ENCODE measurements at places on chromosomes 6 and 20.

GRCh38 chr6:71460933-71461332 lies 172.3 kb downstream of the OGFRL1 start:
- DNase-seq: no peak

- DNase-seq: peak; percentile 9
Observed at GRCh38 chr6:30100585-30101443, 12.1 kb downstream of the TRIM31 start.

- DNase-seq: no peak
Observed at GRCh38 chr6:117200067-117200466, 65.3 kb upstream of the VGLL2 start.

- no peak for DNase-seq
Observed at GRCh38 chr6:36967757-36968156, 13.2 kb downstream of the PI16 start.

DNA sequence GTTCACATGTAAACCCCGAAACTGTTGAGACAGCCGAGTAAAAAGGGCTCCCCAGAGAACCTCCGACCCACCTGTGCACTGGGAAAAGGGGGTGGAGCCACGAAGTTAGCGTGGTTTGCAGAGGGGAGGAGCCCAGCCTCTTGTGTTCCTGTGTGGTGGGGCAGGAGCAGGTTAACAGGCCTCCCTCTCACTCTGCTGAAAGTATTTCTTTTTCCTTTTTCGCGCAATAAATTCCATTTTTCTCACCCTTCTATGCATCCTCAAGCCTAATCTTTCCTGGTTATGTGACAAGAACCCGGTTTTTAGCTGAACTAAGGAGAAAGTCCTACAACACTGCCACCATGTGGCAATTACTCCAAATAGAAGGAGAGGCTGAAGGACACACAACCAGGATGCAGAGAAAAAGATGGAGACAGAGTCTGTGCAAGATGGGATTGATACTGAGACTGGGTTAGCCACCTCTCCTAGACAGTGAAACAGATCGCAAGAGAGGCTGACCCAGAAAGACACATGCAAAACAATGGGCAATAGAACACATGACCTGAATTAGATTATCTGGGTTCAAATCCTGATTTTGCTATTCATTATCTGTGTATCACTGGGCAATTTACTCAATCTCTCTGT lies 168.7 kb upstream of the PRSS16 start:
- DNase-seq: no peak

- no peak for DNase-seq
Observed at GRCh38 chr6:100177956-100178355, 183.9 kb upstream of the MCHR2 start.

Data from activated T-helper 9 cell treated with anti-CD3 and anti-CD28 coated beads, Interleukin-2, amount 50 U/mL, for 16 hours (primary cell).